ENCODE measurements at places on chromosomes 6 and 20.

GRCh38 chr6:43205849-43206248 lies 23.4 kb downstream of the DNPH1 start:
- no peak for DNase-seq

DNA sequence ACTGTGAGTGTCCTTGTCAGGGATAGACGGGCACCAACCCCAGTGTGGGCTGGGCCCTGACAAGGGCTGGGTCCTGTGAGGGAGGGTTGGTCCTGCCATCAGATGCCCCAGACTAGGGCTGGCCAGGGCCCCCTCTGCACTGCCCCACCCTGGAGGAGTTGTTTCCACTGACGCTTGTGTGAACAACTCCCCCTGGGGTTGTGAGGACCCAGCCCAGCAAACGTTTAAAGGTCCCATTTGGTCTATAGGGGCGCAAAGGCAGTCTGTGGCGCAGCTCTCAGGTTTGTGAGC lies 104.1 kb downstream of the BMP7 start:
- no peak for DNase-seq

- no peak for DNase-seq
Observed at GRCh38 chr6:165090242-165090641, 219.2 kb downstream of the C6orf118 start.

GRCh38 chr6:165770397-165771082 lies 107.5 kb upstream of the PDE10A start:
- no peak for DNase-seq

- no peak for DNase-seq
Observed at GRCh38 chr6:41518118-41518517, 28.1 kb upstream of the FOXP4 start.

GRCh38 chr20:17443131-17443858 lies 87.9 kb downstream of the BFSP1 start:
- no peak for DNase-seq

- DNase-seq: peak; percentile 42
Observed at GRCh38 chr6:3808759-3809514, 40.2 kb upstream of the FAM50B start.

DNA sequence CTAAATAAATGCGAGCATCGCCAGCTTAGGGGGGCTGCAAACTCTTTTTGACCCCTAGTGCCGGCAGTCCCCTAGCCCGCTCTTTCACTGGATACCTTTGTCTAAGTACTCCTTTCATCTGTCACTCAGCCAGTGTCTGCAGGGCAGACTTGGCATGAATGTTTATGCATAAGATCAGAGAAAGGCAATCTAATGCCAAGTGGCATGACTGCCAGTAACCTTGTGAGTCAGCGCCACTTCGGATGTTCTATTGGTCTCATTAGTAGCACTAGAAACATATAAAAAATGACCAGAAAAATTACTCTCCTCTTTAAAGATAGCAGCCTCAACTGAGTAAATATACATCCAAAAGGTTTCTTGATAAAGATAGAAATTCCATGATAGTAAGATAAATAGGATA lies 192.2 kb downstream of the TBC1D32 start:
- no peak for DNase-seq

- no peak for DNase-seq
Observed at GRCh38 chr6:12297363-12298016, 7.3 kb downstream of the EDN1 start.

- DNase-seq: no peak
Observed at GRCh38 chr6:25735261-25735660, 19.3 kb upstream of the SLC17A4 start.

GRCh38 chr6:108687921-108688320 lies 127.2 kb downstream of the FOXO3 start:
- DNase-seq: no peak

GRCh38 chr6:123777563-123777962 lies 26.1 kb upstream of the NKAIN2 start:
- DNase-seq: no peak

- no peak for DNase-seq
Observed at GRCh38 chr6:108831104-108831503, 17.1 kb upstream of the ARMC2 start.

- DNase-seq: no peak
Observed at GRCh38 chr6:98831959-98832283, 2.5 kb upstream of the POU3F2 start.

GRCh38 chr6:132465530-132466485 lies 47.1 kb downstream of the STX7 start:
- peak; percentile 11 for DNase-seq

GRCh38 chr6:10385524-10386132 lies 29.2 kb downstream of the TFAP2A start:
- DNase-seq: no peak

DNA sequence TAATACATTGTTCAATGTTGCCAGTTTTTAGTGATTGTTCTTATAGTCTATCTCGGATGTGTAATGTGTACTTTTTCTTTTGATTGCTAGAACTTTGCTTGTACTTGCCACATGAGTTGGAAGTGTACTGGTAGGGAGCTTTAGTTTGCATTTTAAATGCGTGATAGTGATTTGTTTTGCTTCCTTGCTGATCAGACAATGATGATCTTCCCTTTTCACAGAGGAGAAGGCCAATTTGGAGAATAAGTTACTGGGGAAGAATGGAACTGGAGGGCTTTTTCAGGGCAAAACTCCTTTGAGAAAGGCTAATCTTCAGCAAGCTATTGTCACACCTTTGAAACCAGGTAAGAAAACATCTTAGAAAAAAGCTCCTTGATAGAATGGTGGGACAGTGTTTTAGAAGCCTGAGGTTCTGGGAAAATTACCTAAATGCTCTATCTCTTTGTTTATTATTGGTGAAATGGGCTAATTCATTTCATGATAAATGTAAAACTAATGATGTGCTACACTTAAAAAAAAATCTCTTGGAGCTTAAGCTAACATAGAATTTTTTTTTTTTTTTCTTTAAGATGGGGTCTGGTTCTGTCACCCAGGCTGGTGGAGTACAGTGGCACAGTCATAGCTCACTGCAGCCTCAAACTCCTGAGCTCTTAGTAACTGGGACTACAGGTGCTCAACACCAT lies 20.9 kb downstream of the TPX2 start:
- DNase-seq: no peak

DNA sequence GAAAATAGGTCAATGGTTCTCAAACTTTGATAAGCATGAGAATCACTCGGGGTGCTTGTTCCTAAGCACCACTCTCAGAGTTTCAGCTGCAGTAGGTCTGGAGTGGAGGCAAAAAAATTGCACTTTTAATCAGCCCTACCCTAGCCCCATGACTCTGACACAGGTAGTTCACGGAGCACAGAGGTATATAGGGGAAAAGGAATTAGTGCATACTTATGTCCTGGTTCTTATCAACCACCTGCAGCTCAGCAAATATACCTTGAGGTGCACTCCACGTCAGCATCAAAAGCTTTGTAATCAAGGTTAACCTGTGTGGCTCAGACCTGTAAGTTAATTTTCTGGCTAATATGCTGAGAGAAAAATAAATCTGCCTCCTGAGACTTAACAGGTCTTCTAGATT lies 138.8 kb upstream of the HMGN3 start:
- DNase-seq: no peak

DNA sequence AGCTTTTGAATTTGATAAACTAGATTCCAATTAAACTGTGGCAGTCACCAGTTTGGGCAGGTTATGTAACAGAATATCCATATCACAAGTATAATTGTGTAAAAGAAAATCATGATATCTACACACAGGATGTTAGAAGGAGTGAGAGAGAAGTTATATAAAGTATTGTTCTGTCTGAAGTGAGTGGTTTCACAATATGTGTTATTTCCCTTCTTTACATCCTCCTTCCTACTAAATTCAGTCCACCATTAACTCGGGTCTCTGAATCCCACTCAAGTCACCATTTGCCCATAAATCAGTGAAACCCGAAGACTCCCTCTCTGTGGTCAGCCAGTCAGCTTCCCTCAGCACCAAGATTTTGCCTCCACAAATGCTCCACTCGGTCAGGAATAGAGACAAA lies 796 bp downstream of the HLA-DQB1 start:
- DNase-seq: no peak

DNA sequence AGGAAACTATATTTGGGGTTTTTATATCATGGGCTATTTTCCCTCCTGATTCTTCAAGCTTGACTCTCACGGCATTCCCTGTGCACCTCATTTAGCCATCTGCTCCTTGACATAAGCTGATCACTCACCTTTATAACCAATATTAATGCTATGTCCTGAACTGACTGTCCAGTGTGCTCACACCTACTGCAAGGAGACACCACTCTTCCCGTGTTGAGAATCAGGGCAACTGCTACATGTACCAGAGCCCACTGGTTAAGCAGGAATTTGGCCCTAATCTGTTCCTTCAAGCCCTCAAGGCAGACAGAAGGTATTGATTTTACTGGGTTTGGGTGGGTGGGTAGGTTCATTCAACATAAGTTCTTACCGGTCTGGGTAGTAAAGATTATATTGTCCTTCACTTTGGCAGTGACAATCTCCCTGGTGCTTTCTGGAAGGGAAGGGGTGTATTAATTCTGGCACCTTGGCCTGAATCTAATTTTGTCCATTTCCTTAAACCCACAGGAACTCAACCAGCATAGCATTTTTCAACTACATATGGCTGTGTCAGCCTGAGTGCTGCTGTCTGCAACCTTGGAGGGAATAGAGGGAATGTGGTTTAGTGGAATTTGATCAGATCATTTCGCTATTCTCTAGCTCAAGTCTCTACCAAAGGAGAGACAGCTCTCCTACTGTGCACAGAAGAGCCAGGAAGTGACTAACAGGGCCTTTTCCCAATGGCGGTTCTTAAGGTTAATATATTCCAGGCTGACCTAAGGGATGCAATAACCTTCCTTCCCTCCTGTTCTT lies 293.2 kb downstream of the BTBD9 start:
- DNase-seq: no peak

DNA sequence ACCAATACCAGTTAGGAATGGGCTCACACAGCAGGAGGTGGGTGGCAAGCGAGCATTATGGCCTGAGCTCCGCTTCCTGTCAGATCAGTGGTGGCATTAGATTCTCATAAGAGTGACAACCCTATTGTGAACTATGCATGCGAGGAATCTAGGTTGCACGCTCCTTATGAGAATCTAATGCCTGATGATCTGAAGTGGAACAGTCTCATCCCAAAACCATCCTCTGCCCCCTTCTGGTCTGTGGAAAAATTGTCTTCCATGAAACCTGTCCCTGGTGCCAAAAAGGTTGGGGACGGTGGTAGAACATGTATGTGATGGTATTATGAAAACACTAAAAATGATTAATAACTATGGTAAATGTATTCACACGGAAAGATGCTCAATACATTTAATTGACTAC lies 99.7 kb upstream of the HIVEP1 start:
- DNase-seq: peak; percentile 20

- DNase-seq: no peak
Observed at GRCh38 chr6:71651636-71652035, 234.7 kb upstream of the RIMS1 start.

DNA sequence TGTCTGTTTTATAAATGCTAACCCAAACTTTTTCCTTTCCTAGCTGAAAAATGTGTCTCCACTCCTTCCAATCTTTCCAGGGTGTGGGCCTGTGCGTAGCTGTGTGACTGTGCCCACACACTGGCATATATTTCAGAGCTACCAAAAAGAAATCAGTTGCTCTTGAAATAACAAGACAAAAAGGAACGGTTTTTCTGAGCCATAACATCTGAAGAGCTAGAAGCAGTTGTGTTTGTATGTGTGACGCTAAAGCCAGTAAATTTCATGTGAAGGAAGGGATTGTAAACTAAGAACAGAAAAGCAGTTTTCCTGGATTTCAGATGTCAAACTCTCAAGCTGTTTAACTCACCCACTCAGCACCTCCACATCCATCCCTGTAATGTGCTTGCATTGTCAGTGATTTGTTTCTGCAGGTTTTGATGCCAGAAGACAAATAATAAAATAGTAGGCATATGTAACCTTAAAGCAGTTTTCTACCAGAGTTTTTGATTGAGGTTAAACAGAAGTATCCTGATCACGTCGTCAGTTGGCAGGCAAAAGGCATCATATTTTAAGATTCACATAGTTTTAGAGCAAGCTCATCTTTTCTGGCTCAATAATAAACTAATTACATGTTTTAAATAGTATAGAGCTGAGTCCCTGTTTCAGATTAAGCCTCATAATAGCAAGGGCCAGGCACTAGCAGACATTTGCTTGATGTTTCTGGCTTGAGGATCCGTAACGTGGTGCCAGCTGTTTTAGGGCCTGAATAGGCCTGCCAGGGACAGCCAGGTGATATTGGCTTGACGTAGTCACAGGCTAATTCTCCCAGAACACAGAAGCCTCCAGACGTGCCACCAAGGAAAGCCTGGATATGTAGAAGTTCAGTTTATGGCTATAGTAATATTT lies 90.9 kb downstream of the FOXO3 start:
- no peak for DNase-seq

GRCh38 chr6:15402406-15403045 lies 156.7 kb downstream of the JARID2 start:
- no peak for DNase-seq

DNA sequence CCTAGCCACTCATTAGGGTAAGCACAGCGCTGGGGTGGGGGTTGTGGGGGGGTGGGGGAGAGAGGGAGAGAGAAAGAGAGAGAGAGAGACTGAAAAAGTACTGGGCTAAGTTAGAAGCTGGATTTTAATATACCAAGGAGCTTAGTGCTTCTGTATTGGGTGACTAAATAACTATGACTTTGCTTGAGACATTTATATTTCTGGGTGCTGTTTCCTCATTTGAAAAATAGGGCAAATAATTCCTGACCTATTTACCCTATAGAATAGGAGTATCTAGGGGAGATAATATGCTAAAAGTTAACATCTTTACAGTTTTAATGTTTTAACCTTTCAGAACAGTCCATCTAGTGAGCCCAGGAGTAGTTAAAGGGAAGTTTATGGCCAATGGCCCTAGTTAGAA lies 7.7 kb downstream of the NKAIN2 start:
- no peak for DNase-seq

DNA sequence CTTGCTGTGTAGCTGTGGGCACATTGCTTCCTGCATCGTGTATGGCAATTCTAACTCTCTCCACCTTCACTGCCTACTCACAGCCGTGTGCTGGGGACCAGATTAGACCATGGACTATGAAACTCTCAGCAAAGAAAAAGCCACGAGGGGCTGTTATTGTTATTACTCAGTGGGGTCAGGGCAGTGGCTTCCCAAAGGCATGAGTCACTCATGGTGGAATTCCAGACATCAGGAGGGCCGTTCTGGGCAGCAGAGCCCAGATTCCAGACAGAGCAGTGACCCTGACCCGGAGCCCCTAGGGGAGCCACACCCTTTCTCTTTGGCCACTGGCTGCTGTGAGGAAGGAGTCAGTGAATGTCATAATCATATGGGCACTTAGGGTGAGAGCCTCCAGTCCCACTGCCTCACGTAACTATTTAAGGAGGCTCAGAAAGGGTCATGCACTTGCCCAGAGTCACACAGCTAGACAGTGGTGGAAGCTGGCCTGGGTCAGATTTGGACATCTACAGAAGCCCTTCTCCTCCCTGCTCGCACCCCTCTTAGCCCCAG lies 22.2 kb upstream of the CCN5 start:
- DNase-seq: no peak

DNA sequence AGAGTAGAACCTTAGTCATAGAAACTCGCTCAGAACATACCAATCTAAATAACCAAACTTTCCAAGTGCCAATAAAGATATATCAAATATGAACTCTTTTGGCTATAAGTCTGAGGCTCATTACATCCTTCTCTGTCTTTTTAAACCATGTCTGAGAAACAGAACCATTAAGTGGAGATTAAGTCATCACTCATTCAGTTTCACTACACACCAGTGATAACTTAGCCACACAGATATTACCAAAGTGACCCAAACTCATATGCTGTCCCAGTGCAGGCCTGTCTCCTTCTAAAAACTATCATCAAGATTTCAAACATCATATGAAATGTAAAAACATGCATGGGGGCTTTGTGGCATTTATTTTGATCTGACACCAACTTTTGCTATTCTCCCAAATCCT lies 12.0 kb downstream of the GCLC start:
- DNase-seq: no peak

All from RPMI8226 (cell line).